ENCODE measurements at places on chromosomes 3 and 15.

DNA sequence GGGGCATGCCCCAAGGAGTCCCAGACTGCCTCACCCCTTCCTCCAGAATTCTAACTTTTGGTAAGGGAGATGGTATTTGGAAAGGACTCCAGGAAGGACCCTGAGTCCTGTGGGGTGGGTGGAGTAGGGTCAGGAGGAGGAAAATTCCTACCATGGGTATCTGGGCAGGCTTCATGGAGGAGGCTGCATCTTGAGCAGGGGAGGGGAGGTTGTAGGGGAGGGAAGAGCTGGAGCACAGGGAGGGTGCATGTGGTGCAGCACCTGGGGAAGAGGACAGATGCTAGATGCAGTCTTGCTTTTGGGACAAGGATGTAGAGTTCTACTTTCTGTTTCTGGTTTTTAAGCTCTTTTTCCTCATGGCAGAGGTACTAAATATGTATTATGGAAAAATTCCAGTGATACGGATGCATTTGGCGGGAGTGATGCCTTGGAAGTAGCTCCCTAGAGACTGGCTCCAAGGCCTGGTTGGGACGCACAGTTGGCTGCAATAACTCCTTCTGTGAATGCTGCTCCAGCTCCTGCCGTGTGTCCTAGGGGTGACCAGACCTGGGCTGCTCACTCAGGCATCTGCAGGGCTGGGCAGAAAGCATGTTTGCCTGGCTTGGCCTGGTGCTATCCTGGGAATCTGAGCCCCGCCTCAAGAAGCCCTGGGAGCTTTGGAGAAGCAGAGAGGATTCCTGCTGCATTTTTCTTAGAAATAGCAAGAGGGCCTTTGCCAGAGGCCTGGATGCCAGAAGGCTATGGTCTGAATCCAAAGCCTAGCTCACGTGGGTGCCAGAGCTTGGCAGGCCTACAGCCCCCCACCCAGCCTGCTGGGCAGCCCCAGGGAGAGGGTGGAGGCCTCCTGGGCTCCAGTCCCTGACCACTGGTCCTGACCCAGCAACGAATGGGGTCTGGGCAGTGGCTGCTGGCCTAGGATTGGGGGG, 10.1 kb downstream of the SEMA3F start:
- no peak for DNase-seq

DNA sequence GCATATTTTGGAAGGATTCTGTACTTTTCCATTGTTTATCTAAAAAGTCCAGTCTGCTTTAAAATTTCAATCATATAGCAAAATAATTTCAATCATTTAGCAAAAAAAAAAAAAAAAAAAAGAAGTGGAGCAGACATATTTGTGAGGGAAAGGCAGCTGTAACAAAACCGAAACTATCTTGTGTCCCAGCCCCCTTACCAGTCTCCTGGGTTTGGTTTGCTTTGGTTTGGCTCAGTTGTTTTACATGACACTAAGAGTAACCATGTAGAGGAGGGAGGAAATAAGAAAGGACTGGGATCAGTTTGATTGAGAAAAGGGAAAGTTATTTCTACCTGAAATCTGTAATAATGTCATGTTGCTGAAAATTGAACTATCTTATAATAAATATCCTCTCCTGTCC, 158.8 kb upstream of the GADL1 start:
- DNase-seq, result no peak

DNA sequence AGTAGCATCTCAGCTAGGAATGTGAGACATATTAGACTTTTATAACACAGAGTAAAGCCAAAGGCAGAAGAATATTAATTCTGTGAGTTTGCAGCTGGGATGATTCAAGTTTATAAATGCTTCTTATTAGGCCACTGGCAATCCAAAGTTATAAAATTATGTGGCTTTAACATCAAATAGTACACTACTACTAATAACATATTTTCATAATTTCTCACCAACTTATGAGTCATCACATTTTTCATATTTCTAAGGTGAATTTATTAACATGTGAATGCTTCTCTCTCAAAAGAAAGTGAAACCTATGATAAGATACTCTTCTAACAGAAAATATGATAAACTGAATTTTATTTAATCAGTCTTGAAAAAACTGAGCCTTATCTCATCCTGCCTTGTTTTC, 1348.2 kb upstream of the ALCAM start:
- DNase-seq, result no peak

DNA sequence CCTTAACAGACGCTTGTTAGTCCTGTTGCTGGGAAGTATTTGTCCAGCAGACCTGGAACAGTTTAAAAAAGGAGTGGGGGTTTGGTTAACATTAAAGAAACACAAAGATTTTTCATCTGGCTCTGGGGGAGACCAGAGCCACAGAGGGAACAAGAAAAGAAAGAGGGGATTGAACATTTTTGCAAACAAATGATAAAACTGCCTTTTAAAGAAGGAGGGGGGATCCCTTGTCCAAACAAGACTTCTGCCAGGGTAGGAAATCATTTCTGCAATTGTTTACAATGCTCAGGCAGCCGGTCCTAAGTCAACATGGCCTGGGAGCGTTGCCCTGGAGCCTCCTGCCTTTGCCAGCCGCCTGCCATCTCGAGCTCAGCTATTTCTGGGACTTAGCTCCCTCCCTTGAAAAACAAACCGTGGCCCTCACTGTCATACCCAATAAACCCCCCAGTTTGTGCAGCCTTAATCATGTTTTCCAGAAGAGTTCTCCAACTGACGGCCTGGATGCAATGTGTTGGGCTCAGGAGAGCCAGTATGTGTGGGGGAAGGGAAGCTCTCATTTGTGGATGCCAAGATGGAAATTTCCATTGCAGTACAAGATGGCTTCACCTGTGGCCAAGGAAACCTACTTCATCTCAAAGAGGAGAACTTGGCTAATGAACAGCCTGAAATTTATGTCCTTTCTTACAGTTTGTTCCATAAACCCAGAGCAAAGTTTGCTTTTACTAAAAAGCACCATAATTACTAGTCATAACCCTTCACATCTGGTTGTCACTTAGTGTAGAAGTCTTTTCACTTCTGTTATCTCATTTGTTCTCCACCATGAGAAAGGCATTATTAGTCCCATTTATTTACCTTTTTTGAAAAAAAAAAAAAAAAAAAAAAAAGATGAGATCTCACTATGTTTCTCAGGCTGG, 75.9 kb upstream of the RNU6-1 start:
- DNase-seq, result no peak
